Smooth muscle cell of bladder (primary cell): ENCODE measurements at places on chromosomes 2 and 18. TPM values are rescaled to one million over a fixed set of nuclear protein-coding genes. Genes with fewer than 3 reads are reported as not detected.

The DLGAP1 gene
- total RNA-seq = 0.09 and 0.14 TPM in 2 replicates

The PROC gene
- total RNA-seq = not detected in 2 replicates

The CYP26B1 gene
- total RNA-seq = 0.14 and 0.18 TPM in 2 replicates

The CCL20 gene
- 0.28 TPM in 1 of 2 replicates, not detected in the other for total RNA-seq

The UGT1A3 gene
- total RNA-seq = not detected in 2 replicates

The TANC1 gene
- total RNA-seq = 16.3 and 20.2 TPM in 2 replicates

The PCARE gene
- under 0.01 TPM in 1 of 2 replicates, not detected in the other for total RNA-seq

The CCBE1 gene
- total RNA-seq = 16.6 and 21.7 TPM in 2 replicates

The C1QL2 gene
- total RNA-seq = not detected in 2 replicates

The CEBPZOS gene
- total RNA-seq = 9.1 and 9.4 TPM in 2 replicates

The EPHA4 gene
- 26.7 and 39.5 TPM in 2 replicates for total RNA-seq

The CAPN14 gene
- under 0.01 and 0.09 TPM in 2 replicates for total RNA-seq
